ENCODE measurements at places on chromosomes 16 and 17.

DNA sequence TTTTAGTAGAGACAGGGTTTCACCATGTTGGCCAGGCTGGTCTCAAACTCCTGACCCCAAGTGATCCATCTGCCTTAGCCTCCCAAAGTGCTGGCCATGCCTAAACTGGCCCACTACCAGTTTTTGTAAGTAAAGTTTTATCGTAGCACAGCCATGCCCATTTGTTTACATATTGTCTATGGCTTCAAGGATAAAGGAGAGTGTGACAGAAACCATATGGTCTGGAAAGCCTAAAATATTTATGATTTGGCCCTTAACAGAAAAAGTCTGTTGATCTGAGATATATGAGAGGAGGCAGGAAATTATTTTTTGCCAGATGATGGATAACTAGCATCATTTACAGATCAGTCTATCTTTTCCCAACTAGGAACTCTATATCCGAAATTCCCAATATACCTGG lies 4.5 kb downstream of the AKAP10 start:
- DNase-seq: no peak

DNA sequence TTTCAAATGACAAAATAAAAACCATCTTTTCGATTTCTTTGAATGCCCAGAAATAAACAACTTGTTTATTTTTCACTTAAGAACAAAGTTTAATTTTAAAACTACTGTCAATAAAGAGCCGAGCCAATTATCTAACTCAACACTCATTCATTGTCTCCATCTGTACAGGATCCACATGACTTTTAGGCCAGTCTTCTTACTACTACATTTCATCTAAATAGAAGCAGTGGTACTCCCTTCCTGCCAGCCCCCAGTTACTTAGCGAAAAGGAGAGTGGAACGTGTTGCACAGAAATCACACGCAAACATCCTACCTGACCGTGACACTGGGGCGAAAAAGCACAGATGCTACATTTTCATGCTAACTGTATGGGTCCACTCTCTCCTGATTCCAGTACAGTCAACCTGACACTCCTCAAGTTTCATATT lies 1.2 kb downstream of the GNA13 start:
- DNase-seq: no peak

DNA sequence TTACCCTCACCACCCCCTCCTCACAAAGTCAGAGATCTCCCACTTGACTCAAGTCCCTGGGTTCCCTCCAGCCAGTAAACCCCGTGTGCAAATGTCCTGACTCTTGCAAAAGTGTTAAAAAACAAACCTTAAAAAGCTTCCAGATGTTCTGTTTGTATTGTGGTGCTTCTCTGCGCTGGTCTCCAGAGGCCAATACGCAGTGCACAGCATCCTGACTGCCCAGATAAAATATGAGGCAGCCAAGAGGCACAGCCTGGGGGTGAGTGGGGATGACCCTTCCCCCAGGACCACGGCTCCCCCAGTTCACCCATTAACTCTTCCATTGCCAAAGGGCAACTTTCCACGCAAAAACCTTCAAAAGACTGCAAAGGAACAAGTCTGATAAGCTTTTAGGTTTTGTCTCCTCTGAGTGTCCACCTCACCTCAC lies 291.8 kb downstream of the SOX9 start:
- no peak for DNase-seq

DNA sequence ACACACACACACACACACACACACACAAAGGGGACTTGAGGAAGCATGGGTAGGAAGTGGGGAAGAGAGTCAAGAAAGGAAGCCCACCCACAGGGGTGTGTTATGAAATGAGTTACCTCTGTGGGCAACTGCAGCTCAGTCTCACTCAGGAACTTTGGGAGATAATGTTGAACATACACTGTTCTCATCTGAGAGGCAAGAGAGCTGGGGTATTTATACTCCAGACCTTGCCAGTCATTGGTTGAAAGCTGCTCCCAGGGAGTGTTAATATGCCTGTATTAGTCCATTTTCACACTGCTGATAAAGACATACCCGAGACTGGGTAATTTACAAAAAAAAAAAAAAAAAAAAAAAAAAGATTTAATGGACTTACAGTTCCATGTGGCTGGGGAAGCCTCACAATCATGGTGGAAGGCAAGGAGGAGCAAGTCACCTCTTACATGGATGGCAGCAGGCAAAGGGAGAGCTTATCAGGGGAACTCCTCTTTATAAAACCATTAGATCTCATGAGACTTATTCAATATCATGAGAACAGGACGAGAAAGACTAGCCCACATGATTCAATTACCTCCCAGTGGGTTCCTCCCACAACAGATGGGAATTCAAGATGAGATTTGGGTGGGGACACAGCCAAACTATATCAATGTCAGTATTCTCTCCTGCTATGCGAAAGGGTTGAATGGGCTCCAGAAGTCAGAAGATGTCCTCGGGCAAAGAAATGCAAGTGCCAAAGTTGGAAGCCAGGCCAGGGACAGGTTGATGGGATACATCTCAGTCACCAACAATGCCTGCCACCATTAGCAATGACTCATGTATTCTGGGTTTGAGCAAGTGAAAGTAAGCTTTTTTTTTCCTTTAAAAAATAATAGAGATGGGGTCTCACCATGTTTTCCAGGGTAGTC lies 270.5 kb downstream of the MRTFB start:
- no peak for DNase-seq

GRCh38 chr17:6435968-6436367 lies 1.0 kb upstream of the AIPL1 start:
- peak; percentile 58 for DNase-seq

GRCh38 chr17:79802736-79803420 lies 6.0 kb upstream of the CBX8 start:
- DNase-seq: peak; percentile 90

DNA sequence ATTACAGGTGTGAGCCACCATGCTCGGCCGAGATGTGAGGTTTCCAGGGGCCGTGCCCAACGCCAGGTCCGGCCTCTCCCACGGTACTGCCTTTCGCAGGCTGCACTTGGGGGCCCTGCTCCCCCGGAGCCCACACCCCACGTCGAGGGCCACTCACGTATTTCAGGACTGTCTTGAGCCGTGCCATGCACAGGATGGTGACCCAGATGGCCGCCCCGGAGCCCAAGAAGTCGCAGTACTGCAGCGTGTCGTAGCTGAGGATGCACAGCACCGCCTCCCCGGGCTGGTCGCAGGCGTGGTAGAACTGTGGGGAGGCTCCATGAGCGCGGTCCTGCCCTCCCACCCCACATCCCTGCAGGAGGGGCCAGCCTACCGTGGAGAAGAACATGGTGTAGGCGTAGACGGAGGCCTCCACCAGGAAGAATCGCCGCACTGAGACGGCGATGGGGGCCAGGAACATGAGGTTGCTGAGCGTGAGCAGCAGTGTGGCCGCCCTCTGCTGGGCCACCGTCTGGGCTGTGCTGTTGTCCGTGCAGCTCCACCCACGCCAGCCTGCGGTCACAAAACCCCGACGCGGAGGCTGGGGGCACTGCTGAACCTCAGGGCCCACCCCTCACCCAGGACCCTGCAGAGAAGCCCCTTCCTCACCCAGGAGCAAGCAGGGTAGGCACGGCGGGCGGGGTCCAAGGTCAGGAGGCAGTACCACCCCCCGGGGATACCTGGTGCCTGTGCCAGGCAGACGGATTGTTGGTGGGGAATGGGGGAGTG lies 3.7 kb upstream of the MRPL28 start:
- no peak for DNase-seq

All from hematopoietic multipotent progenitor cell treated with erythropoietin and hydrocortisone succinate and interleukin-3 and kit ligand, for 8 days (in vitro differentiated cells).